ENCODE measurements at places on chromosomes 3 and 15.
A peak's percentile ranks its signal among the peaks of the same experiment; 100 is the strongest.

DNA sequence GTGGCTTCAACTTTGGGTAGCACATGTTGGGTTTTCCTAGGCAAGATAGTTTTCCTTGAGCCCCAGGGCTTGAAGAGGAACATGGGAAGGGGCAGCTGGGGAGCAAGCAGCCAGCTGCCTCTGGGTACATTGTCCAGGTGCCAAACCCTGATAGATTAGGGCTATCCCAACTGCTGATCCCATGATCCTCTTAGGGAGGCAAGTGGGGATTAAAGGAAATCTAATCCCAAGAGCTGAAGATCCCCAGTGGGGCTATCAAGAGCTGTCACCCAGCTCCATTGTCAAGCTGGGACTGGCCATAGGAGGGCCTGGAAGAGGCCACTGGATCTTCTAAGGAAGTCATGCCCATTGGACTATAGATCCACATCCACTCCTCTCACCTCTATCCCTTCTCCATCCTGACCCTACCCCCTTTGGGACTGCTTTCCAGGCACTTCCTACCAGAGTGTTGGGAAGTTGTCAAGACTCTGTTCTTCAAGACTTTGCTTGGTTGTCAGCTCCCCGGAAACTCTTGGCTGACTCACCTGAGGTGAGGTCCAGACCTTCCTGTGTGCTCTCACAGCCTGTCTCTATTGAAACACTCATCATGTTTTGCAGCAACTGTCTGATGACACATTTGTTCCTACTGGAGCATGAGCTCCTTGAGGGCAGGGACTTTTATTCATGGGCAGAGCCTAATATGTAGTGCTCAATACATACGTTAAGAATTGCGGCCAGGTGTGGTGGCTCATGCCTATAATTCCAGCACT is 5.9 kb downstream of the CAMK2N2 start:
- peak; percentile 95 for DNase-seq

DNA sequence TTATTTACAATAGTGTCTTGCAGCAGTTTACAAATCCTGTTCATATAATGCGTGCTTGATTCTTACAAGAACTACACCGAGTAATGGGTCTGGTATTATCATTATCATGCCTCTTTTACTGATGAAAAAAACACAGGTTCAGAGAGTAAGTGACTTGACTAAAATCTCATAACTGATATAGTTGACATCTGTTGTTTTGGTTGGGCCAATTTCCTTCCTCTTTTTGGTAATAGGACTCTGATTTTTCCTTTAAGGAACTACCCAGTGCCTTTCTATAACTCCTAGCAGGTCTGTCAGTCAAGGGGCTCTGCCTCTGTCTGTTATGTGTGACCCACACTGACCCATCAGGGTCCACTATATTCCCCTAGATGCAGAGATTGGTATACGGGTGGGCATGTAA is 14.6 kb upstream of the BLOC1S6 start:
- no peak for DNase-seq

DNA sequence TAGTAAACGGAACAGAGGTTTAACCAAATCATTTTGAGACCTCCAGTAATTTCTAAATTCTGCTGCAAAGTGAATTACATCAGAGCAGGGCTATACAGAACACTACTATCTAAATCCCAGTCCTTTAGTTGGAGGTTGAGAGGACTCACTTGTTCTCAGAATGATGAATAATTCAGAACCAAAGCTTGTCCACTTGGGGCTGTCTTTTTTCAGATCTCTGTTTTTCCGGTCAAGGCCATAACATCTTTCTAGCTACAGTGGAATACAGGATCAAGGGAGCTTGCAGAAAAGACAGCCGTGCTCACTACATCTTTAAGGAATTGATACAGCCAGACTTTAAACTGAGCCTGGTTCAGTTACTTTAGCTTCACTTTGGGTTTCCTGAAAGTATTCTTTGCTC is 194.5 kb downstream of the EFHB start:
- DNase-seq = no peak

DNA sequence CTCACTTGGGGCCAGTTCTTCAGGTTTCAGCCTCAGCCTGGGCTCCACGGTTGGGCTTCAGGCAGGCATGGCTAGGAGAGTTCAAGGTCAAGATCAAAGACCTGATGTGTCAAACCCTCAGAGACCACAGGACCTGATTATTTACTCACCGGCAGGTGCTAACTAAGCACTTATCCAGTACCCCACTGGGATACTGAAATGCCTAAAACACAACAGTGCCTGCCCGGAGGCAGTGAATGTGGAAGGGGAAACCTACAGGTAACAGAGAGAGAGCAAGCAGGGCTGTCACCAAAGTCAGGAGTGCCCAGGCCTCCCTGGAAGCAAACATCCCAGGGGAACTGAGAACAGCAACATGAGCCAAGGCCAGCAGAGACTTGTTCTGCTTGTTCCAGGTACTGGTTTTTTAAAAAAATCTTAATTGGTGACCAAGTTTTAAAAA is 6.7 kb downstream of the IDH2 start:
- no peak for DNase-seq

DNA sequence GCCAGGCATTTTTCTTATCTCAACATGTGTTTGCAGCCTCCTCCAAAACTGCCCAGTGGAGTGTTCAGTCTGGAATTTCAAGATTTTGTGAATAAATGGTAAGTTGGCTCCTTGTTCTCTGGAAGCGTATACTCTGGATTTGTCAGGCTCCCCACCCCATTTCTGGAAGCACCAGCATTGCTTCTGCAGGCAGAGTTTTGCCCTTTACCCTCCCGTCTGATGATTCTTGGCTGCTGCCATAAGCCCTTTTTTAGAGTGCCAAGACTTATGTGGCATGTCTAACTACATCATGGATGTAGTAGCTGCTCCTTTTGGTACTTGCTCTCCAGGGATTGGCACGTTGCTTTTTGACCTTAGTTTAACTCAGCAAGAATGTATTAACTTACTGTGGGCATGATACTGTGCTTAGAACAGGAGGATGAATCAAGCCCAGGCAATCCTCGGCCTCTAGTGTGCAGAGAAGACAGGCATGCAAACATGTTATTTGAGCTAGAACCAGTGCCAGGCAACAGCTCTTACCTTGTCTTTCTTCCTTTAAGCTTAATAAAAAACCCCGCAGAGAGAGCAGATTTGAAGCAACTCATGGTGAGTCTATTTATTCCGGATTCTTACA is 8.3 kb downstream of the SNAPC5 start:
- no peak for DNase-seq

DNA sequence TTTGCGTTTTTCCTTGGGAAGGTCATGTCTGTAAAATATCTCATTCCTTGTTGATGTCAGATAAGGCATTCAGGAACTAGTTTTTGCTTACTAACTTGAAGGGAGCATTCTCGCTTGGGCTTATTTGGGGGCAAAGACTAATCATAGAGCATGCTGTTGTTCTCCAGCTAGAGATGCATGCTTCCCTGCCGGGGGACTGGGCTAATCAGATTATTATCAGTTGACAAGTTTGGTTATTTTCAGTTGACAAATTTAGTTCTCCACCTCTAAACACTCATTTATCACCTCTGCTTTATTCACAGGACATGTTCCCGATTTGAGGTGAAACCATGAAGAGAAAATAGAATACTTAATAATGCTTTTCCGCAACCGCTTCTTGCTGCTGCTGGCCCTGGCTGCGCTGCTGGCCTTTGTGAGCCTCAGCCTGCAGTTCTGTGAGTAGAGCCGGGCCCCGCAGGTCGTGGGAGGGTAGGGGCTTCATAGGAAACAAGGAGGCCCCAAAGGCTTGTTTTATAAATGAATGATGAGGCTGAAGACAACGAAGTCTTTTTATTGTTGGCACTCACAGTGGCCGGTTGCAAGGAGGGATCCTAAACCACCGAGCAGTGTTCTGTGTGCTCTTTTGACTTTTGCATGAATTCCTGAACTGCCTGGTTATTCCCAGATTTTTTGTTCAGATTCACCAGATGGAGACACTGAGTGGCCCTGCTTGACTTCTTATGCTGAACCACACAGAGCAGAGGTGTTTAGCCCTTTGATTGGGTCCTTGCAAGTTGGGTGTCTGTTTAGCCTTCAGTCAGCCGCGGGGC is 28.4 kb downstream of the PXYLP1 start:
- DNase-seq = no peak

GRCh38 chr15:65285291-65286068 is 1.2 kb downstream of the PARP16 start:
- no peak for DNase-seq

DNA sequence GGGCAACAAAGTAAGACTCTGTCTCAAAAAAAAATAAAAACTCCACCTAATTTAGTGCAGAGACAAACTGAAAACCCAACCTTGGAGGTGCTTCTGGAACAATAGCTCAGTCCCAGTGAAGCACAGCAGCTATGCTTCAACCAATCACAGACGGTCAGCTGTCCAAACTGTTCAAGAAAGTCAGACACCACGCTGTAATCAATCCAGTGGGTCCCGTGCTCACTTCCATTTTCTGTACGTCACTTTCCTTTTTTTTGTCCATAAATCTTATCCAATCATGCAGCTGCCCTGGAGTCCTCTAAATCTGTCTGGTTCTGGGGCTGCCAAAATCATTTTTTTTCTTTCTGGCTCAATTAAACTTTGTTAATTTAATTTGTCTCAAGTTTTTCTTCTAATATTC is 93.6 kb upstream of the FAM174B start:
- DNase-seq = no peak

- no peak for DNase-seq
Observed at GRCh38 chr3:53846134-53846850, at the start of the genes CHDH and IL17RB. CHDH (minus strand) TSS chr3:53846419; CDS start chr3:53824008, 22,411 bp downstream. IL17RB (plus strand) TSS chr3:53846568; CDS start chr3:53846589, 21 bp downstream.

DNA sequence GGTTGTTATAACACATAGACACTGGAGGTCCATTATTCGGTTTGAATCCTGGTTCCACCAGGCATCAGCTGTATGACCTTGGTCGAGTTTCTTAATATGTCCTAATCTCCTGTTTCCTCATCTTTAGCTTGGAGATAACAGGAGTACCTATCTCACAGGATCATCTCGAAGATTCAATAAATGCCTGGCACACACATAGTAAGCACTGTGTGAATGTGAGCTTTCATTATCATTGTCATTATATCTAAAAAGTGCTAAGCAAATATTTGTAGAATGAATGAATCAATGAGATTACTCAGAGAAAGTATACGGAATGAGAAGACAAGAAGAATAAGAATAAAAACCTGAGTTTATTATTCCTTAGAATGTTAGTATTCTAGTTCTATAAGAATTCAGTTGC is 227.4 kb upstream of the CFAP20DC start:
- DNase-seq = no peak

GRCh38 chr15:96183867-96184266 is 146.6 kb upstream of the NR2F2 start:
- DNase-seq = no peak

- no peak for DNase-seq
Observed at GRCh38 chr15:50594311-50594710, 47.8 kb upstream of the USP50 start.

GRCh38 chr3:20488151-20488550 is 302.1 kb upstream of the SGO1 start:
- no peak for DNase-seq

DNA sequence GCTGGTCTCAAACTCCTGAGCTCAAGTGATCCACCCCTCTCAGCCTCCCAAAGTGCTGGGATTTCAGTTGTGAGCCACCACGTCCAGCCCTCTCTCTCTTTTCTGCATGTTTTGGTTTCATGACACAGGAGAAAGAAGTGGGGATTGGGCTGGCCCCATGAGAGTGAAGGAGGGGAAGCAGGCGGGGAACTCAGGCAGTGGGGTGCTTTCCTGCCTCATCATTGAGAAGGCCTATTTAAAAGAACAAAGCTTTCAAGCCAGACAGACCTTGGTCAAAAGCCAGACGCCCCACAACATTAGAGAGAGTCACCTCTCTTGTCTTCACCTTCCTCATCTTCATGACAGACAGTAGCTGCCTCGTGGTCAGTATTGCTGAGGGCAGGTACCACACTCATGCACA is 15.9 kb downstream of the PSTPIP1 start:
- DNase-seq = no peak

DNA sequence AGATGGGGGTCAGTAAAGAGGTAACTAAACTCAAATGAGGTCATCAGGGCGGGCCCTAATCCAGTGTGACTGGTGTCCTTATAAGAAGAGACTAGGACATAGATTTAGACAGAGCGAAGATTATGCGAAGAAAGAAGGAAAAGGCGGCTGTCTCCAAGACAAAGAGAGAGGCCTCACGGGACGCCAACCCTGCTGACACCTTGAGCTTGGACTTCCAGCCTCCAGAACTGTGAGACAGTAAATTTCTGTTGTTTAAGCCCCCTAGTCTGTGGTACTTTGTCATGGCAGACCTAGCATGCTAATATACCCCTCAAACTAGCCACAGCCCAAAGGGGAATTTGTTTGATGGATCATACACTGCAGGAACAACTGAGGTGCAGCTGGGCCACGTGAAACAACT is 183.0 kb downstream of the ABHD5 start:
- DNase-seq = no peak

DNA sequence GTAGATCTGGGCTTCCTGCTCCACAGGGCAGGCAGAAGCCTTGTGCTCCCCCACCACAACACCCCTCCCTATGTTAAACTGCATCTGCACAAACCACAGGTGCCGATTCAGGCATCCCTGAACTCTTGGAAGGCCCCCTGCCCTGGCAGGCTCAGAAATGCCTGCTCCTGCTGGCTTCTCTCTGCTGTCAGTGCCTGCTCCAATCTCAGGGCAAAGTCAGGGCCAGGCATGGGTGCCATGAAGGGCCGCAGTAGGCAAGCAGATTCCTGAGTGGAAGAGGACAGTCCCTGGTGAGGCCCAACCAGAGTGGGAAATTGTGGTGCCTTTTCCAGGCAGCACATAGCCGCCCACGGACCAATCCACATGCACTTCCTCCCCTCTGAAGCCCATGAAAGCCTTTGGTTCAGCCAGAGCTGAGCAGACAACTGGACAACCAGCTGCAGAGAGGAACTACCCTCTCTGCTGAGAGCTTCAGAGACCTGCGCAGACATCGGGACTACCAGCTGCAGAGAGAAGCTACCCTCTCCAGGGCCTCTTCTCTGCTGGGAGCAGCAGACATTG is 13.6 kb downstream of the PRR20G start:
- DNase-seq = no peak

DNA sequence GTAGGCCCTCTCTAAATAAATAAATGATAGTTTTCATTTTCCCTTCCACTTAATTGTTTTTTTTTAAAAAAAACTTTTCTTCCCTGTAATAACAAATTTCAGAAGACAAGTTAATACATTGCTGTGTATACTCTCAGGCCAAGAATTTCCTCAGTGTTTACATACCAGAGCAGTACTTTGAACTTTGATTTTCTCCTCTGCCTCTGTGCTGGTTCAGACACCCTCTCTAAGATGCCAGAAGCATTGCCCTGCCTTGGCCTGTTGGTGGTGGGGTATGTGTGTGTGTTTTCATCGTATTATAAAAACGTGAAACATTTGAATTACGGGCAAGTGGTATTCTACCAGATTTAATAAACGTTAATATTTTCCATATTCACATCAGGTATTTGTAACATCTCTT is 70.1 kb downstream of the SMAD3 start:
- DNase-seq = no peak

- no peak for DNase-seq
Observed at GRCh38 chr3:139241783-139242182, 102.0 kb upstream of the MRPS22 start.

GRCh38 chr3:159907828-159908227 is 80.8 kb upstream of the IL12A start:
- no peak for DNase-seq

GRCh38 chr3:72569754-72570440 is 278.3 kb downstream of the SHQ1 start:
- DNase-seq = no peak
